ENCODE measurements at places on chromosomes 12 and 14.

DNA sequence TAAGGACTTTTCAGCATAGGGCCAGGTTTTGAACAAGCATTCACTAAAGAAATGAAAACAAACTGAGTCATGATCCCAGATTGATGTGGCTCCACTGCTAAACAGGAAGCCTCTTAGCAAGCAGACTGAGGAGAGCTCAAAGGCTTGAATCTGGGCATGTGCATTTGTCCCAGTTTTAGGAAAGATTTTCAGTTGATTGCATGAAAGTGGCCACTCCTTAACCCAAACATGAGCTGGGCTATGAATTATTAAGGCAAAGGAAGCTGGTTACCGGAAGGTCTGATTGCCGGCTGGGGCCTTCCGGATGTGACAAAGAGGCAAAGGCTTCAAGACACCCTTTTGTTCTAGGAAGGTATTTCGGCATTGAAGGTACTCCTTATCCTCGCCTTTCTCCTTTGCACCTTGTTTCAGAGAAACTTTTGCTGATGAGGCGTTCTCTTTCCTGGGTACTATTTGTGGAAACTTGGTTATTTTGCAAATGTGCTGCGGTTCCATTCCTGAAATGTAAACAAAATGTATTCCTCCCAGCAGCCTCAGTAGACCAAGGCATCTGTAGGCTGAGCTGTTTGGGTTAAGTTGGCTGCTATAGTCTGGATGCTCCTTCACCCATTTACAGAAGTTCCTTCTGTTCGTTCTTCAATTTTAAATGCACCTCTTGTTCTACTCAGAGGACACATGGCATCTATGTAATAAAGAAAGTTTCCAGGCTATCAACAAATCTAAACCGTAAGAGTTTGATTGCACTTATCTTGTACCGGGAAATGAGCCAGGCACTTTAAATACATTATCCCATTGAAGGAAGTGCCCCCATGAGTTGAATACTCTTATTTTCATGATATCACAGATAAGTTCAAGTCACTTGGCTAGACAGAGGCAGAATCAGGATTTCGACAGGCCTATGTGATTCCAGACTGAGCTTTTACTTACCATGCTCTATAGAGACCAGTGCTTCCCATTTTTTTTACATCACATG, 115.6 kb upstream of the METAP2 start:
- DNase-seq: no peak

DNA sequence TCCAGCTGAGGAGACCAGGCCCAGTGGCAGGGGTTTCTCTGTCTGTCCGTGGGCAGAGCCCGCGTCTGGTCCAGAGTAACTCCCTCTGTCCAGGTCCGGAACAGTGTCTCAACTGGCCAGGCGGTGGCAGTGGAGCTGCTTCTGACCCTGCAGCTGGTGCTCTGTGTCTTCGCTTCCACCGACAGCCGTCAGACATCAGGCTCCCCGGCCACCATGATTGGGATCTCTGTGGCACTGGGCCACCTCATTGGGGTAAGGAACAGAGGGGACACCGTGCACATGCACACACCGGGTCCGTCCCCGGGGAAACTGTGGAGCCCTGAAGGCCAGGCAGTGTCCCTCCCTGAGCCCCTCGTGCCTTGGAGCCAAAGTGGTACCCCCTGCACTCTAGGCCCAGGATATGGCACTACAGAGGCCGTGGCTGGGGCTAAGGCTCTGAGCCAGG, 1.5 kb downstream of the AQP6 start:
- DNase-seq: no peak

DNA sequence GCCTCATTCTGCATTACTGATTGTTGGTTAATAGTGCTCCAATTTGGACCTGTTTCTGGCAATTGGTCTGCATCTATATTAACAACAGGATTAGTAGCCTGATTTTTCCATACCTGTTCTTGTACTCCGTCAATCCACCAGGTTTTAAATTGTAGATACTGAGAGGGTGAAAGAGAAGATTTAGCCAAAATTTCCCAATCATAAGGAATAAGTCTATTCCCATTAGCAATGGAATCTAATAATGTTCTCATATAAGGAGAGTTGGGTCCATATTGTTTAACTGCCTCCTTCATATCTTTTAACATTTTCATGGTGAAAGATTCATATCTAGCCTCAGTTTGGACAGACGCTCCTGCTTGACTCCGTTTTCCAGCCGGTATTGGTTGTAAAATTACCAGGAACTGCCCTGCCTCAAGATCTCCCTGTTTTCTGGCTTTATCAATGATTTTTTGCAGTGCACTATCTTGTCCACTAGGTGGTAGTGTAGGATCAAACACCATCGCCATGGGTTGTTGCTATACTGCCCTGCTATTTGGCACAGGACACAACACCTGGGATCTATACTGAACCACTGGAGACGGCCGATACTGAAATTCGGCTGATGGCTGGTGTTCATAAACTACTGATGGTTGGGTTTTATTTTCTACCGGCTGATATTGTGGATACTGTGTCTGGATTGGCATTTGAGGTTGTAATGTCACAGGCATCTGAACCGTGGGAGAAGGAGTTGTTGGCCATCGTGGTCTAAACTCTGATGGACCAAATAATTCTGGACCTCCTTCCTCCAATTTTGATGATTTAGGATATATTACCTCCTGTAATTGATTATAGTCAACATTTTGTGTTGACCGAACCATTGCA, 25.2 kb downstream of the DHRS4L2 start:
- DNase-seq: peak; percentile 80

DNA sequence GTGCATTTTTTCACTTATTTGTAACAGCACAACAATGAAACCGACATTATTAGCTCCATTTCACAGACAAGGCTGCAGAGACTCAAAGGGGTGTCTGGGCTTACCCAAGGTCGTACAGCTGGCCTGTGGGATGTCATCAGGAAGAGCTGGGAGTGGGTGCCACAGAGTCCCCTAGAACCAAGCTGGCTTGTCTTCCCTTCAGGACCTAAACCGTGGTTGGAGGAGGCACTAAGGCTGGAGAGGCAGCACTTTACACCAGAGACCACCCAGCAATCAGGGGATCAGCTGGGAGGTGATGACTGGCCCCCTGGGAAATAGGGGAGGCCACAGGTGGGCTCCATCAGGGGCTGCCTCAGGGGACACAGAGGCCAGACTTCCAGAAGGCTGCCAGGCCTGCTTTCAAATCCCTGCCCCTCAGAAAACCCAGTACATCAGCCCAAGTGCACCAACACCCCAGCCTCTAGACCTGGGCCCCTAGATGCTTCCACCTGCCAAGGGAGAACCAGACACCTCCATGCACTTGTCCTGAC, 28.3 kb downstream of the DIO3 start:
- DNase-seq: no peak

GRCh38 chr14:63276016-63276415, 42.7 kb downstream of the GPHB5 start:
- no peak for DNase-seq

GRCh38 chr14:56119201-56119981, 1.2 kb downstream of the PELI2 start:
- peak; percentile 20 for DNase-seq

Data from CD4-positive, alpha-beta T cell treated with Interleukin-12 subunit alpha and Interleukin-12 subunit beta, for 1 hour (primary cell).